DMS153 (cell line): ENCODE measurements at places on chromosomes 13 and 19.

- no peak for DNase-seq
Measured at GRCh38 chr13:55418095-55418494, 1722.6 kb upstream of the PRR20A start.

DNA sequence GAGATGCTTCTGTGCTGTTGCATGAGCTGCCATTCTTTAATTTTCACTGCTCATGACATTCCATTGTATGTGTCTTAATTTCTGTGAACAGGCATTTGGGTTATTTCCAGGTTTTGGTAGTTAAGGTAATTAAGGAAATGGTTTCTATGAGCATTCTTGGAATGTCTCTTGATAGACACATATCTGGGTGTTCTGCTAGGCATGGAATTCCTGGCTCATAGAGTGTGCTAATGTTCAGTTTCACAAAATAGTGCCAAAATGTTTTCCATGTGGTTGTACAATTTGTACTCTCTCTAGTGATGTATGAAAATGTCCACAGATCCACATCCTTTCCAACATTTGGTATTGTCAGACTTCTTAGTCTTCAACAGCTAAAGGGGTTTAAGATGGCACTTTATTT is 680.9 kb upstream of the SGCG start:
- no peak for DNase-seq

DNA sequence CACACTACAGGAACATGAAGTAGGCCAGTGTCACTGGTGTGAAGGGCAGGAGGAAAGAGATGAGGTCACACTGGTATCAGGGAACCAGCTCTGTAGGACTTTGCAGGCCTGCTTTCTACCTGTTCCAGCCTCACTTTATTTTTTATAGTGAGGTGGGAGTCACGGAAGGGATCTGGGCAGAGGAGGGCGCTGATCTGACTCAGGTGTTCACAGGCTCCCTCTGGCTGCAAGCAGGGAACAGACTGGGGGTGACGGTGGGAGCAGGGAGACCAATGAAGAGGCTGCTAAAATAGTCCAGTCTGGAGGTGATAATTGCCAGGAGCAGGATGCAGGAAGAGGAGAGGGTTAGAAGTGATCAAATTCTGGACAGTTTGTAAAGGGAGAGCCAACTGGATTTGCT is 2.8 kb downstream of the THAP8 start:
- no peak for DNase-seq

DNA sequence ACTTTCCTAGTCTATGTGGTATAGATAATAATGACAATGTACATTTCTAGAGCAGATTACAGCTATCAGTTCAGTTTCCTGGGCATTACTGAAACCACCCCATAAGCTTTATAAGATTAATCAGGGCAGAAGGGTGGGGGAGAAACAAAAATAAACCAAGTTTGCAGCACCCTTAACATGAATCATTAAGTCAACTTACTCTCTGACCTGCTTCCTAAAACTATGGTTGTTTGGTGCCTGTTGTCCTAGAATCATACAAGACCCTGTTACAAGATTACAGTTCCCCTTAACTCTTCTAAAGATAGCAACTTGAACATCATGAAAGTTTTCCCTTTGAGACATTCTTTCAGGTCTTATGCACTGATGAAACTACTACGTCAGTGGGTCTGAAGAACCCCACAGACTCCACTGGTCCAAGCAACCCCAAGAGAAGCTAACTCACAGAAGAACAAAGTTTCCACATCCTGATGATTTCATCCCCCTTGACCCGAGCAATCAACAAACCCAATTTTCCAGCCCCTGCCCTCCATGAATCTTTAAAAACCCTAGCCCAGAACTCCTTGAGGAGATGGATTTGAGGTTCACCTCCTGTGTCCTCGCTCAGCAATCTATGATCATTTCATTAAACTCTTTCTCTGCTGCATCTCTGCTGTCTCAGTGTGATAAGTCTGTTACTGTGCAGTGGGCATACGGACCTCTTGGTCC is 336.5 kb downstream of the FOXO1 start:
- no peak for DNase-seq

DNA sequence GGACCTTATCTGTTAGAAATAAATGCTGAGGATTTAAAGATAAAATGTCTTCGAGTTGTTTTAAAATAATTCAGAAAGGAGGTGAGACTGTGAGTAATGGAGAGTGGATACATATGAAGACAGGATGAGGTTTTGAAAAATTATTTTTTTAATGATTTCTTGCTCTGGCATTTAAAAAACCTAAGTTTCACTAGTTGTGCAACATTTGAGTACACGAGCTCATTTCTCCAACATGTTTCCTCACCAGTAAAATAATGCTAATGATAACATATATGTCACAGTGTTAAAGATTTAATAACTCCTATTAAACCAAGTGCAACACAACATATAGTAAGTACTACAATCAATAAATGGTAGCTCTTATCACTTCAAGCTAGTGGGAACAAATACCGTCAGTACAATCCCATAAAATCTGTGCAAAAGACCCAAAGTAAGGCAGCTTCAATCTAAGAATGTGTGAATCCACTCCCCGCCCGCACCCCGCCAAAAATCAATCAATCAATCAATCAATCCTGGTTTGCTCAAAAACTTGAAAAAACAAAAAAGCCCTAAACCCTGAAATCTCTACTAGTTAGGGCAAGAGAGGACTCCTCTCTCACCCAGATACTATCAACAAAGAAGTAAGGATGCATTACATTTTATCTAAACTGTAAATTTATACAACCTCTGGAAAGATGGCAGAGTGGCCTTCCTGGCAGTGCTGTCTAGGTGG is 1.3 kb downstream of the ALG5 start:
- no peak for DNase-seq

GRCh38 chr19:6495947-6496346 is 6.2 kb downstream of the TUBB4A start:
- DNase-seq, result no peak

DNA sequence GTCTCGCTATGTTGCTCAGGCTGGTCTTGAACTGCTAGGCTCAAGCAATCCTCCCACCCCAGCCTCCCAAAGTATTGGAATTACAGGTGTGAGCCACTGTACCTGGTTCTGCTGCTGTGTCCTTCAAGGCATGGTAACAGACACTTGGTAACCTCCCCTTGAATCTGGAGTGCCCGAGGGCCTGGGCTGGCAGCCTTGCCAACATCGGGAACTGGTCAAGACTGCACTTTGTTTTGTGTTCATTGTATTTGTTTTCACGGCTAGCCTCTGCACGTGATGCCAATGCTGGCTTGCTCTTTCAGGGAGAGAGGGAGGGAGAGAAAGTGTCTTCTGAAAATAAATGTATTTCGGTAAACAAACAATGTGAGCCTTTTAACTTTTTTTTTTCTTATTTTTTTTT is 12.0 kb downstream of the CERS4 start:
- DNase-seq, result no peak

- no peak for DNase-seq
Measured at GRCh38 chr19:35293363-35293739, 1.4 kb downstream of the MAG start.

- DNase-seq, result no peak
Measured at GRCh38 chr13:51317262-51317661, 22.2 kb upstream of the SERPINE3 start.

- DNase-seq, result no peak
Measured at GRCh38 chr13:90868321-90868920, 479.1 kb upstream of the MIR17HG start.

- DNase-seq, result peak; percentile 59
Measured at GRCh38 chr19:6730153-6730804, 7.1 kb downstream of the GPR108 start.

DNA sequence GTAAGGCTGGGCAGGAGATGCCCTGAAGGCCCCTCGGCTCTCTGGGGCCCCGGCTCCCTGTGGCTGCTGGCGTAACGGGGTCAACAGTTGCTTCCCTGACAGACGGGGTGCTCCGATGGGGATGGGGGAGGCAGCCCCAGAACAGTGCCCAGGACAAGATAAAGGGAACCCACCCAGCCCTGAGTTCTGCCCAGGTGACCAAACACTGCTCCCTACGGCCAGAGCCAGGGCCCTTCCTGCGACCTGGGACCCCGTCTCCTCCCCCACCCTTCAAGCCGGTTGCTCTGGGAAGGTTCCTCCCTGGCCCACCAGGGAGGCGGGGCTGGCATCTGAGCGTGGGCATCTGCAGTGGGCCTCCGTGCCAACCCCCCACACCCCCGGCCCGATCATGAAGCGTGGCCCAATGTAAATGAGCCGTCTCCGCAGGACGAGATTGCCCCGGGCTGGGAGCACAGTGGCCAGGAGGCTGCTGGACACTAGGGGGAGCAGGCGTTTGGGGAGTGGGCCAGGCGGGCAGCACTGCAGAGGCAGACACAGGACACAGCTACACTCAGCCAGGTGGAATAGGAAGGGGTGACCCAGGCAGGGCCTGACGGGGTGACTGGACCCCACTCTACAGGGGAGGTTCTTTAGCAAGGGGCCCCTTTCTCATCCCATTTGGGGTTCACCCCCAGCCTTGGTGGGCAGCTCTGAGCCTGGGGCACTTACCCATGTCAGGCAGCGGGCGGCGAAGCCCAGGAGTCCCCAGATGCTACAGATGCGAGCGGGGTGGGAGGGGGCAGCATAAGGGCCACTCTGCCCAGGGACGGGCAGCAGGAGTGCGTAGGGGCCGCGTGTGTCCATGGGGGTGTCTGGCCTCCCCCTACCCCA is 1.2 kb upstream of the NKPD1 start:
- DNase-seq, result no peak

DNA sequence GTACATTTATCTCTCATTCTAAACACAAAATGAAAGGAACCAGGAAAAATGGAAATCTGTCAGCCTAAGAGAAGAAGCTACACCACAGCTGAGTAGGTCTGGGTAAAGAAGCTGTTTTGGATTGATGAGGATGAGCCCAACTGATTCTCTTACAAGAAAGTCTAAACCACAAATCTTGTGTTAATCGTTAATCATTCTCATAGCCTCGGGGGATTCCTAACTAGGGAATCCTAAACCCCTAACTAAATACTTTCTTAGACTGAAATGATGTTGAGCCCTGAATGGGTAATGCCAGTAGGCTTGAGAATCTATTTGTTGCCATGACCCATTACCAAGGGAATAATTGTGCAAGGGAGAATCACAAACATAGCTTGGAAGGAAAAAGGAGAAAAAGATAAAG is 327.5 kb upstream of the SPRY2 start:
- DNase-seq, result no peak

GRCh38 chr13:50631041-50631440 is 212.5 kb downstream of the DLEU7 start:
- DNase-seq, result no peak

DNA sequence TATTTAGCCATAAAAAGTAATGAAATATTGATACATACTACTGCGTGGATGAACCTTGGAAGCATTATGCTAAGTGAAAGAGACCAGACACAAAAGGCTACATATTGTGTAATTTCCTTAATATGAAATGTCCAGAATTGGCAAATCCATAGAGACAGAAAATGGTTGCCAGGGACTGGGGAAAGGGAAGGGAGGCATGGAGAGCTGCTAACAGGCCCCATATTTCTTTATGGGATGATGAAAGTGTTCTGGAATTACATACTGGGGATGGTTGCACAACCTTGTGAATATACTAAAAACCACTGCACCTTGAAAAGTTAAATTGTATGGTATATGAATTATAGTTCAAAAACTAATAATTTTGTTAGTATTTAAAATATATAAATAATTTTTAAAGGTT is 3.6 kb downstream of the IFT88 start:
- no peak for DNase-seq

GRCh38 chr19:43435775-43436174 is 21.1 kb downstream of the TEX101 start:
- DNase-seq, result no peak

GRCh38 chr13:75079226-75079625 is 402.7 kb downstream of the TBC1D4 start:
- no peak for DNase-seq

- DNase-seq, result no peak
Measured at GRCh38 chr13:94342436-94343242, 136.8 kb downstream of the DCT start.

DNA sequence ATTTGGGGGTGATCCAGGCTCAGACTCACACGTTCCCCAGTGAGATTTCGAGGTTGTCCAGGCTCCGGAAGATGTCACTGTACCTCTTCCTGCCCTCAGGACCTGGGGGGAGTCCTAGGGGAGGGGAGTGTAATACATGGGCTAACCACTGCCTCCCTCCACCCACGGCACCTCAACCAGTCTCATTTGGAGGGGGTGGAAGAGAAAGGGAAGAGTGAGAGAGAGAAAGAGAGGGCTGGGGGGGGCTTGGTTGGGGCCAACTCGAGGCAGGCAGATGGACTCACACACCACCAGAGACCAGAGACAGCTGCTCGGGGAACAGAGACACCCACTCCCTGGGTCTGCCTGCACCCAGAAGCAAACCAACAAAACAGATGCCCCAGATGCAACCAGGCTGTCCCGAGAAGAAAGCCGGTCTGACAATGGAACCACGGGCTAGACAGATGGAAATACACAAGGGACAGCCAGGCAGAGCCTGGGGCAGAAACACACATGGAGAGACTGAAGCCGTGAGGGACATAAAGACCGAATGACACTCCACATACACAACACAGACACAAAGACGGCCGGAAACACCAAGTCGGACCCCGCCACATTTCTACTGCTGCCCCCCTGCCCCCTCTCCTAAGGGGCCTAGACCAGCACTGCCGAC is 825 bp downstream of the GMIP start:
- no peak for DNase-seq

- DNase-seq, result peak; percentile 49
Measured at GRCh38 chr19:38362076-38362945, 12.1 kb upstream of the PSMD8 start.

GRCh38 chr13:74027161-74027779 is 106.9 kb downstream of the KLF12 start:
- DNase-seq, result no peak

DNA sequence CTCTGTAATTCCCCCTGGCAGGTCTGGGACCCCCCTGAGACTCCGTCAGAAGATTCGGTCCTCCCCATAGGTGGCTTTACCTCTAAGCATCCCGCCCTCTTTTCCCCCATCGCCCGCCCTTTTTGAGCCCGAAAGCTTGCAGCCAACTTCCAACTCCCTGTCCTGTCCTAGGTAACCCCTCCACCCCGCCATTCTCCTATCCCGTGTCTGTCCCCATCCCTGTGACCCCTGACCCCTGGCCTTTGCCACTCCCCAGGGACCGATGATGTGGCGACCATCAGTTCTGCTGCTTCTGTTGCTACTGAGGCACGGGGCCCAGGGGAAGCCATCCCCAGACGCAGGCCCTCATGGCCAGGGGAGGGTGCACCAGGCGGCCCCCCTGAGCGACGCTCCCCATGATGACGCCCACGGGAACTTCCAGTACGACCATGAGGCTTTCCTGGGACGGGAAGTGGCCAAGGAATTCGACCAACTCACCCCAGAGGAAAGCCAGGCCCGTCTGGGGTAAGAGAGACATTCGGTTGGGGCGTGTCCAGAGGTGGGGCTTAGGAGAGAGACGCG is 488 bp downstream of the RCN3 start:
- DNase-seq, result no peak

- DNase-seq, result no peak
Measured at GRCh38 chr19:6501740-6502648, at the start of gene TUBB4A. Gene TUBB4A (minus strand): TSS chr19:6502309. CDS start chr19:6502212, 97 bp downstream.

- no peak for DNase-seq
Measured at GRCh38 chr13:95301968-95302393, 730 bp upstream of the ABCC4 start.

- DNase-seq, result no peak
Measured at GRCh38 chr13:34349091-34349722, 531.3 kb downstream of the RFC3 start.
